ENCODE measurements at places on chromosomes 16 and 17. TPM values are rescaled to one million over a fixed set of nuclear protein-coding genes. Genes with fewer than 3 reads are reported as not detected.
A peak's percentile ranks its signal among the peaks of the same experiment; 100 is the strongest.

The CDH13 gene
- not detected for total RNA-seq

DNA sequence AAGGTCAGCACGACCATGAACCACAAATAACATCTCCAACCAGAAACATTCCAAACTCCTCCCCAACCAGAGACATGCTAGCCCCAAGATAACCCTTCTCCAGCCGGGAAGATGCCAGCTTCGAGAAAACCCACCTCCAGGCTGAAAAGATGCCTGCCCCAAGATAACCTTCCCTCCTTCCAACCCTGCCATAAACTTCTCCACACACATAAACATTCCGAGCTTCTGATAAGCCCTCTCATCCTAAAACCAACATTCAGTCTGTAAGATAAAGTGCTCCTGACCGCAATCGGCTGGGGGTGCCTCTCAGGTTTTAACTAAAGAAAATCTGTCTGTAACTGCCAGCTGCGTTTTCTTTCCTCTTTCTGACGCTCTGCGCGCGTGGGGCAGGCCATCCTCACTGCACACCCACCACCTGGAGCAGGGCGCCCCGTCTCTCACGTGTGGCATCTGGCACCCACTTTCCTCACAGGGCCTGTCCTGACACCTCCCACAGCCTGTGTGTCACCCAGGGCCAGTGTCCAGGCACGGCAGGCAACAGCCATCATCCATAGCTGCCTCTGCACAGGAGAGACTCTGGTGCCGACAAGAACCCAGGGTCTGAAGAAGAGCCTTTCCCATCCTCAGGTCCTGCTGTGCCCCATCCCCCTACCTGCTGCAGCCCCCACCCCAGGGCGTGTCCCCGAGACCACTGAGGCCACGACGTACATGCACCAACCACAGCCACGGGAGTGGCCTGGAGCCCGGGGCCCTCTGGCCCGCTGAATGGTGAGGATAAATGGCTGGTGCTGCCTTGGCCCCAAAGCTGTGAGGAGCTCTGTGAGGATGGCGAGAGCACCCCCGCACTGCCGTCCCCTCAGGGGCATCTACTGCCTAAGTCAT is 3.7 kb downstream of the TEPSIN start:
- no peak overlapping the region for H3K4me3 ChIP-seq
- H3K36me3 ChIP-seq: peaks cover 59% of the 10 kb centered on the region
- H3K4me1 ChIP-seq: peaks cover 41% of the 10 kb centered on the region
- no peak overlapping the region for H3K27ac ChIP-seq
- no peak for DNase-seq

The KRT39 gene
- total RNA-seq: not detected

- peaks cover 11% of the 10 kb centered on the region for H3K4me1 ChIP-seq
- peak overlapping the region; percentile 42 for H3K27ac ChIP-seq
- H3K27me3 ChIP-seq: no peaks in the 10 kb centered on the region
- no peak overlapping the region for H3K4me3 ChIP-seq
These were observed 63.9 kb upstream of the RPH3AL start for GRCh38 chr17:416293-417206.

The ST6GALNAC2 gene
- 1.2 TPM for total RNA-seq

DNA sequence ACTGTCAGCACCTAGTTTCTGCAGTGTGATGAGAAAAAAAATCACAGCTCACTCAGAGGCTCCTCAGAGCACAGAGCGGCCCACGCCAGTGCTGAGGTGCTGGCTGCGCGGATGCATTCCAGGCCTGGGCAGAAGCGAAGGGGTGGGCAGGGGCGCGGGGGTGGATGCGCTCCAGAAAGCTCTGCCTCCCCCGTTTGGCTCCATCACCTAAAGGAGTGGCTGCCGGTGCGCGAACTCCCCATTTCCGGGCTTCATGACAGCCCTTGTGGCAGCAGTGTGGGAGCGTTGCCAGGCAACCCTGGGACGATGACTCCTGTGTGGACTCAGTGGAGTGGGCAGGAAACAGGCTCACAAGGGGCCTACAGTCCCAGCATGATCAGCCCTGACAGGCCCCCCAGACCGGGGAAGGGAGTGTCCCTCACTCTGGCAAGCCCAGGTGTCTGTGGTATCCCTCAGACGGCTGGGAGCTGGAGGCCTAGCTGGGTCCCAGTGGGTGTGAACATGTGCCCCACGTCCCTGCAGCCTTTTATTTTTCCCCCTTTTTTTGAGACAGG is 32.8 kb upstream of the NUDT16L1 start:
- H3K27me3 ChIP-seq: no peaks in the 10 kb centered on the region
- peaks cover 51% of the 10 kb centered on the region for H3K4me1 ChIP-seq
- peaks cover 39% of the 10 kb centered on the region for H3K36me3 ChIP-seq
- peak; percentile 70 for DNase-seq

GRCh38 chr16:79143026-79143425 is 457.5 kb downstream of the MAF start:
- no peak for DNase-seq
- H3K27me3 ChIP-seq: no peaks in the 10 kb centered on the region
- H3K4me3 ChIP-seq: no peak overlapping the region
- no peak overlapping the region for H3K27ac ChIP-seq
